ENCODE measurements at places on chromosomes 12 and 14.

DNA sequence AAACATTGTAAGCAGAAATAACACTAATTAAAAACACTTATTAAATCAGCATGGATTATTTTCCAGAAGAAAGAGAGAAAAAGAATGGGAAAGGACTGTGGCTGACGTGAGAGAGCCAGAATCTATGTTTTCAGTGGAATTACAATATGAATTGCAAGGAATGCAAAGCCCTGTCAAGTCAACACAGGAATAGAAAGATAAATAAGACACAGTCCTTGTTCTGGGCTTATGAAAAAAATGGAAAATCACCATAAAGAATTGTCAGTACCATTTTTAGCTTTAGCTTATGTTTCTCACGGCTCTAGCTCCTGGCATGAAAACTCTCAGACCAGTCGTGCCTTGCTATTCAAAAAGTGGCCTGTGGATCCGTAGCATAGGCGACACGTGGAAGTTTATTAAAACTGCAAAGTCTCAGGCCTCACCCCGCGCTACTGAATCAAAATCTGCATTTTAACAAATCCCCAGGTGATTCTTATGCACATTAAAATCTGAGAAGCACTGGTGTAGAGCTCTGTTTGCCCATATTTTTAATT is 549.1 kb downstream of the RPS29 start:
- DNase-seq, result no peak

- no peak for DNase-seq
Measured at GRCh38 chr14:105534586-105534985, 8.2 kb downstream of the TMEM121 start.

- DNase-seq, result no peak
Measured at GRCh38 chr12:4526923-4527546, 11.7 kb upstream of the RAD51AP1 start.

DNA sequence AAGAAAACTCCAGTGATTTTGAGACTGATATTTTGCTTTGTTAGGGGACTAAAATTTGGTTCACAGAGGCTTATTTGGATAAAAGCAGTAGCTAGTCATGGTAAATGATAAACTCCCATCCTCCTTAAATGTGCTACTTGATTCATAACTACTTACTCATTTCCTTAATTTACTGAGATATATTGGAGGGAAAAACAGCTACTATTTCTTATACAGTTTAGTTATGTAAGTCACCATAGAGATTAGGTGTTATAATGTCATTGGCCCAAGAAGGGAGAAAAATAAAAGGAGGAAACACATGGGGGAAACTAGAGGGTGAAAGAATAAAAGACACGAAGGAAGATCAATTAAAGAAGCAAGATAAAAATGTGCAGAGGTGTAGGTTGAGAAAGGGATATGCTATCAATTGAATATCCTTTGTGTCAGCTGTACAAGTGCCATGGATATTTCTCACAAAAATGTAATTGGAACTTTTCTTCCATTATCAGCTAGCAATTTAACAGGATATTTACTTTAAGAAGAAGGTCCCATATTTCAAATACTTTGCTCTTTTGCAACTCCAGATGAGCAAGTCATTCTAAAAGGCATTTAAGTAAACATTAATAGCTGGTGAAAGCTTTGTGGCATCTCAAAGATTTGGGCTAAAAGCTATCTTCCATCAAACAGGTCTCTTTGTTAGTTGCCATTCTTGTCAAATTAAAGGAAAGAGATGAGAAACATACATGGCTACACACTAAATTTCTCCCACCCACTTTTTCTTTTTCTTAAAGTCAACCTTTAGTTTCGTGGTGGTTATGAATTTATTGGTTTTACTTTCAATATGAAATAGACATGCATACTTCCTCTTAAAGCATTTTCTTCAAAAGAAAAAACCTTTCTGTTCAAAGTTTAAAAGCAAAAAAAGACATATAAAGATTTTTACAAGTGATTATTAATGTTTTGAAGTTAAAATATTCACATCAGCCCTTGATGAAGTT is 439.5 kb downstream of the CCER1 start:
- no peak for DNase-seq
